Right lobe of liver (tissue), 6 donors: ENCODE measurements at places on chromosomes 11 and 22. TPM values are rescaled to one million over a fixed set of nuclear protein-coding genes. Genes with fewer than 3 reads are reported as not detected.

DNA sequence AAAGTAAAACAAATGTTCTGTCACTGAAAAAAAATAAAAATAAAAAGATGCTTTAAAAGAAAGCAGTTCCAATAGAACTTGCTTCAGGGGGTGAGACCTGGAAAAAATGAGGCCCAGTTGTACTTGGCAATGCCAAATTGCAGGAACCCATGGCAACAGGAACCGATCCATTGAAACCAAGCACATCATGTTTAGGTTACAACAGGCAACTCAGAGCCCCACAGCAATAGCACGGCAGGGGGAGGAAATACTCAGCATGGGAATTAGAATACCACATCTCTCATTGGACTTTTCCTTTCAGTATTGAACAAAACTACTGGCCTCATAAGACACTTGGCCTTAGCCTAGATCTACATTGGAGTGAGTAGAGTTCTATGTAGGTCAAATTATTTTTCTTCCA is 84.3 kb downstream of the MSANTD4 start:
- no peak for DNase-seq

DNA sequence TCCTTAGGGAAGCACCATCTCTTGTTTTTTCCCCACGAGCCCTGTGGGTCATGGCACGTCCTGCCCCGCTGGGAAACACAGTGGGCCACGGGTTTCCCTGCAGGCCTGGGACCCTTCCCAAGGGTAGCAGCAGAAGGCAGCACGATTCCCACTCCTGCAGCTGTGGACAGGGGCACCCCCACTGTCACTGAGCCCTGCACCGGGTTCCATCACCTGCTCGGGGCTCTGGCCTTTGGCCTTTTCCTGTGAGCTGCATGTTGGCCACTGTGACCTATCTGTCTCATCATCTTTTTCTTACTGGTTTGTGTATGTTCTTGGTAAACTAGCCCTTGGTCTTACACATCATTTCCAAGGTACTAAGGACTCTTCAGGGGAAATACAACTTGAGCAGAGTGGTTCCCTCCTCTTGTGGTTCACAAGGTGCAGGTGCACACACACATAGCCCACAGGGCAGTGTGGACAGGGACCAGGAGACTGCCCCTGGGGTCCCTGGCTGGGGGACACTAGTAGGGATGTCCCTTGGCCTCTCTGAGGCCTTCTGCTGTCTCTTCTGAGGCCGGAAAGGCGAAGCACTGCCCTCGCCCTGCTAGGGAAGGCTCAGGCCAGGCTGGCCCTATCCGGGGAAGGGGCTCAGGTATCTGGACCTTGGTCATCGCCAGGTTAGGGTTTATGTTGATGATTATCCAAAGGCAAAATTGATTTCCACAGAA is 19.0 kb upstream of the TXNRD2 start:
- peak; percentile 58 for DNase-seq

DNA sequence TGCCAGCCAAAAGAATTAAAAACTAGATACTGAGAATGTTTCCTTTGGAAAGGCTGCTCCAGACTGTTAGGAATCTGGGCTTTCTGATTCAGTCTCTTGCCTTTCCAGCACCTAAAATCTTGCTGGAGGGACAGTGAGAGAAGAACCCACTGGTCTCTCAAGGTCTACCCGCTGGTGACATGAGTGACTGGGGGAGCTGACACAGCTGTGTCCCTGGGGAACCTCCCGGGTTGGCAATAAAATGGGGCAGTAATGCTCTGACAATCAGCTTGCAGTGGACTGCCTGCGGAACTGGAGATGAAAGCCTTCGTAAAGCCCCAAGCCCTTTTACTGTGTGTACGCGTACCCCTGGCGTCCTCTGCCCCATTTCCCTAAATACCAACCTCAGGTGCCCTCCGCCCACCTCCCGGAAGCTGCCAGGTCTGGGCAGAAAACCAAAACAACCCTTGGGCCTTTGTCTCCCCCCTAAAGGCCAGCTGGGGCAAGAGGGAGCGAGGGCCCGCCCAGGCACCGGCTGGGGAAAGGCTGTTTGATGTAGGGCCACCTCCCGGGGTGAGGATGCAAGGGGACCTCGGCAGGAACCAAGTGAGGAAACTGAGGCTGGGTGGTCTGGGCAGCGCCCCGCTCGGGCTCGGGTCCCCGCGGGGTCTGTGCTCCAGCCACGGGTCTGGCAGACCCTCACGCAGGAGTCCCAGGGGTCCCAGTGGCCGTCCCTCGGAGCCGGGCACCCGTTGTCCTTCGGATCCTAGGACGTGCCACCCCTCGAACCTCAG is 741 bp downstream of the CARS1 start:
- DNase-seq, result peak; percentile 66

- DNase-seq, result no peak
These were observed 13.8 kb upstream of the MIAT start for GRCh38 chr22:26643418-26644100.

- DNase-seq, result no peak
These were observed 22.9 kb upstream of the MRPL17 start for GRCh38 chr11:6705905-6706535.

DNA sequence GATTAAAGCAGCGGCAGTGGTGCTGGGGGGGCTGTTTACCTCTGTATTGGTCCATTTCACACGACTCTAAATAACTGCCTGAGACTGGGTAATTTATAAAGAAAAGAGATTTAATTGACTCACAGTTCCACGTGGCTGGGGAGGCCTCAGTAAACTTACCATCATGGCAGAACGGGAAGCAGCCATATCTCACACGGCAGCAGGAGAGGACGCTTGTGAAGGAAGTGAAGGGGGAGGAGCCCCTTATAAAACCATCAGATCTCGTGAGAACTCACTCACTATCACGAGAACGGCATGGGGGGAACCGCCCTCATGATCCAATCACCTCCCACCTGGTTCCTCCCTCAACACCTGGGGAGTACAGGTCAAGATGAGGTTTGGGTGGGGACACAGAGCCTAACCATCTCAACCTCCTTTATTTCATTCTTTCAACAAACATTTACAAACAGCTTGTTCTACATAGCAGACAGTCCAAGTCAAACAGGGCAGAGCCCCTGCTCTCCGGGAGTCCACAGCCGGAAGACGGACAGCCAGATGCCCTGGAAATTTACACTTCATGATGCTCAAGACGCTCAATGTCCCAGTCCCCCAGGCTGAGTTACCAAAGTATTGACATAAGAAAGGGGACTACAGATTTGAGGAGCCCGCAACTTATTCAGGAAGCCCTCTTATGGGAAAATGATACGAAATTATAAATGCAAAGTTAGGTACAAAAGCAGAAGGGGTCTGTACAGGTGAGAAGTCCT is 26.3 kb upstream of the HMGXB4 start:
- no peak for DNase-seq

- DNase-seq, result peak; percentile 57
These were observed 148.8 kb downstream of the DBX1 start for GRCh38 chr11:20011307-20011951.

- no peak for DNase-seq
These were observed 3.5 kb downstream of the DGCR6L start for GRCh38 chr22:20316217-20316843.

- no peak for DNase-seq
These were observed 42.1 kb downstream of the PPARA start for GRCh38 chr22:46192210-46192993.

GRCh38 chr11:99505831-99506230 is 485.1 kb downstream of the CNTN5 start:
- DNase-seq, result no peak

GRCh38 chr22:41178425-41178975 is 26.6 kb upstream of the L3MBTL2 start:
- DNase-seq, result peak; percentile 91

GRCh38 chr11:133403900-133404299 is 128.4 kb downstream of the OPCML start:
- no peak for DNase-seq

DNA sequence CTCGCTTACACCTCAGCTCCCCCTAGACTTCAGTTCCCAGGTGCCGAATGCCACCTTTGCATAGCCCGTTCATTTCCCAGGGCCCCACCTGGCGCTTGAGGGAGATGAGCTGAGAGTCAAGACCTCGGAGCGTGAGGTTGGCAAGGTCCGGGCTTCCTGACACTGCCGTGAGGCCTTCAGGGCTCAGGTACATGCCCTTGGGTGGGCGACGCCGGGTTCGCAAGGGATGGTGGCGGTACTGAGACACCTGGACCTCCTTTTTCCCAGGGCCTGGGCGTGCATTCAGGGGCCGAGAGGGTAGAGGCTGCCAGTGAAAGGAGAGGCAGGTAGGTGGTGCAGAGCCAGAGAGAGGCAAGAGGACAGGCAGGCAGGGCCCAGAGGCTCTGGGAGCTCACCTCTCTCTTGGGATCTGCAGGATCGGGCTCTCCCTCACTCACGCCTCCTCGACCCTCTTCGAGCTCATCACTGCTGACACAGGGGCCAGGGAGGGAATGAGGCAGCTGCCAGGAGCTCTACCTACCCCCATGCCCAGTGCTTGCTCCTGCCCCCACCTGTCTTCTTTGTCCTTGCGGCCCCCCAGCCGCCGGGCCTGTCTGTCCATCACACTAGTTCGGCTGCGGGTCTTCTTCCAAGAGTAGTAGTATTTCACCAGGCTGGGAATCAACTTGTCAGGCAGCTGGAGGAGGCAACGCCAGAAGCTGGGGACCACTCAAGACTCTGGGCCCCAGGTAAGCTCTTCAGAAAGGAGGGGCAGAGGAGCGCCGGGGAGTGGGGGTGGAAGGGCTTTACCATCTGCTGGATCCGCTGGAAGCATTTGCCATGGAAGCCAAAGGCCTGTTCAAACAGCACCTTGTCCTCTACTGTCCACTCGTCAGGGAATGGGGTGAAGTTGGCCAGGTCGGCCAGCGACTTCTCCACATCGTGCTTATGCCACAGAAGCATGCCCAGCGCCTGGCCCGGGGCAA is 2.8 kb downstream of the RCOR2 start:
- no peak for DNase-seq

- DNase-seq, result no peak
These were observed 33.7 kb upstream of the MYRF start for GRCh38 chr11:61718621-61719302.

DNA sequence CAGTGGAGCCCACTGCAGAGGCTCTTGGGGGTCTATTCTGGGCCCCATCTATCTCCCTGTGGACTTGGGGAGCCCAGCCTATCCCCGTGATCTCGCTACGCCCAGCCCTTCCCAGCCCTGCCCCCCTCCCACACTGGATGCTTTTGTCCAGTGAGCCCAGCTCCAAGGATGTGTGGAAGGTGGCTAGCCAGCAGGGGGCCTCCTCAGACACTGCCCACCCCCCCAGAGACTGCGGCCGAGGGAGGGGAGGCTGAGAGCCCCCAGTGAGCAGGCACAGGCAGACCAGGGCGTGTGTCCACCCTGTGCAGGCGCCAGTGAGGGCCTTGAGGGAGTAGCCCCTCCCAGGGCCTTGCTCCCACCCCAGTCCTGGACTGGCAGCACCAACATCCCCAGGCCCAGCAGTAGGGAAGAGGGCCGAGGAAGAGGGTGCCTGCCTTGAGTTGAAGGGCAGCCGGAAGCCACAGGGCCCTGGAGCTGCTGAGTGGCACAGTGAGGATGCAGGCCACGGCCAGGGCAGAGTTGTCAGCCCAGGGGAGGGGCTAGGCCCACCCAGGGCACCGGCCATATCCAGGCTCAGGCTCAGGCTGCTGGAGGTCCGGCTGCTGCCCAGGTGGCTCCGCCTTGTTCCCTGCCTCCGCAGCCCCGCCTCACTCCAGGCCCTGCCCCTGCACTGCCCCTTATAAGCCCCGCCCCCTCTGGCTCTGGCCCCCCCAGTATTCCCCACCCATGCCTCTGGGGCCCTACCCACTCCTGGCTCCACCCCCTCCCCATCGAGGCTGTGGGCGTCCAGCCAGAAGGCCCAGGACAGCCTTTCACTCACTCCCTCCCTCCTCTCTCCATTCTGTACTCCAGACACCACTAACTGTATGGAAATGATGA is 28.0 kb downstream of the MOB2 start:
- no peak for DNase-seq

The FADD gene
- total RNA-seq, result 10.0 TPM

The RBMXL2 gene
- total RNA-seq, result not detected

The SLC22A25 gene
- 10.1 TPM for total RNA-seq

The GRAP2 gene
- total RNA-seq, result 1.7 TPM

The SEPTIN5 gene
- 3.7 TPM for total RNA-seq

The TEX54 gene
- not detected for total RNA-seq

The MRGPRF gene
- total RNA-seq, result 2.0 TPM

The MCHR1 gene
- 1.1 TPM for total RNA-seq

The MS4A3 gene
- total RNA-seq, result not detected
